Stimulated activated CD8-positive, alpha-beta memory T cell treated with anti-CD3 and anti-CD28 coated beads, Interleukin-15, amount 100 ng/mL, for 1 hour (primary cell): ENCODE measurements at places on chromosomes 2 and 18.

GRCh38 chr2:181575650-181576025 lies 81.3 kb downstream of the CERKL start:
- DNase-seq: no peak

GRCh38 chr18:27121108-27121507 lies 64.0 kb downstream of the CHST9 start:
- DNase-seq: no peak

DNA sequence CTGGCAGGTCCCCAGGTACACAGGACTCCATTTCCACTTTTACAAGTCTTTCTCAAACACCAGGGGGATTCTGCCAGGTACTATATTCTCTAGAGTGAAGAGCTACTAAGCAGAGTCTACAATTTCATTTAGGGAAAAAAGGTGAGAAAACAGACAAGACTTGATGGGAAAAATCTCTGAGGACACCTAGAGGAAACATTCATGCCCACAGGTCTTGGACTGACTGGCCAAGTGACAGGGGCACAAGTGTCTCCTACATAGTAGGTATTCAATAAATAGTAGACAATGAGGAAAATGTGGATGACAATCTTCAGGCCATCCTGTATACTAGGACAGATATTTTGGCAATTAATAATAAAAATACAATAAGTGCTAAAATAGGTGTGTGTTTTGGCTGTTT lies 228.6 kb downstream of the CLIP4 start:
- DNase-seq: no peak

DNA sequence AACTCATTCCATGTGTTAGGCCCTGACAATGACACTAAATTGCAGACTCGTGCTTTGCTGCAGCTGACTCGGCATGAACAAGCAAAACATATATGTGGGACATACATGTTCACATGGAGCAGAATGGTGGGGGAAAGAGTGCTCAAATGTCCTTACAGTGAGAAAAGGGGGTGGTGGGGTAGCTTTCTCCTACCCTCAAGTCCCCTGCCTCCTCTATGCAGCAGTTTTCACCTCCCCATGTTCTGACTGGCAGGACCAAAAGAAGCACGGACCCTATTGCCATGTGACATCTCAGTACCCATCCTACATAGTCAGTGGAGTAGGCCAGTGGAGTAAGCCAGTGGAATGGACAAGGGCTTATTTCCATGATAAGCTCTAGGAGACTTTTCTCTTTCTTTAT lies 259.3 kb downstream of the TTC32 start:
- no peak for DNase-seq

- DNase-seq: no peak
Observed at GRCh38 chr2:194264586-194264985, 1392.4 kb upstream of the SLC39A10 start.

DNA sequence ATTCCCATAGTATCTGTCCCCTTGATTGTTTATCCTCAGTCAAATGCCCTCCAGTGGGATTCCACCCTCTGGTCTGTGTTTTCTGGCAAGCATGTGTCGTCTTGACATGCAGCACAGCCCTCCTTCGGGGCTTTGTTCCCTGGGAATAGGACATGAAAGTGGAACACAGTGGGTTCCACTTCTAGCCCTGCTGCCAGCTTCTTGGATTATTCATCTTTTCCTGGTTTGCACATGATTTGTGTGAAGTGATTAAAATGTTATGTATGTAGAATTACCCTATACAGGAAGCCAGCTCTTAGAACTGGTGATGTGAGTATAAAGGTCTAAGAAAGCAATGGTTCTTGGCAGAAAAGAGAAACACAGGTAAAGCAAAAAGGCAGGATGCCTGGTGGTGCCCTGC lies 142.3 kb downstream of the TANC1 start:
- no peak for DNase-seq

- no peak for DNase-seq
Observed at GRCh38 chr2:120344214-120344975, 1.5 kb upstream of the INHBB start.

DNA sequence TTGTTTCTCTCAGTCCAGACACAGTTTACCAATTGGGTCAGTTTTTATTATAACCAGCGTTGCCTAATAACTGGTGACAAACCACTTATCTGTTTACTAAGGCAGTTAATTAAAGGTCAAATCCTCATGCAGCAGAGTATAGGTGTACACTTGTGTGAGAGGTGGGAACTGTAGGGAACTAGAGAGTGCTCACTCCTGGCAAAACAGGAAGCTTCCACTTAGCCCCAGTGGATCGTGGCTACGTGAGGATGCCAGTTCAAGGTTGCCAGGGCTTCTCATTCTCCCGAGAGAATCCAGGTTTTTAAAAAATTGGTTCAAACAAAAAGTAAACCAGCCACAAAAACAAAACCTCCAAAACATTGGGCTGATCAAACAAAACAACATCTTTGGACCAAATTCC lies 8.1 kb downstream of the CYBRD1 start:
- no peak for DNase-seq

- no peak for DNase-seq
Observed at GRCh38 chr2:160180172-160180571, 19.9 kb downstream of the ITGB6 start.

DNA sequence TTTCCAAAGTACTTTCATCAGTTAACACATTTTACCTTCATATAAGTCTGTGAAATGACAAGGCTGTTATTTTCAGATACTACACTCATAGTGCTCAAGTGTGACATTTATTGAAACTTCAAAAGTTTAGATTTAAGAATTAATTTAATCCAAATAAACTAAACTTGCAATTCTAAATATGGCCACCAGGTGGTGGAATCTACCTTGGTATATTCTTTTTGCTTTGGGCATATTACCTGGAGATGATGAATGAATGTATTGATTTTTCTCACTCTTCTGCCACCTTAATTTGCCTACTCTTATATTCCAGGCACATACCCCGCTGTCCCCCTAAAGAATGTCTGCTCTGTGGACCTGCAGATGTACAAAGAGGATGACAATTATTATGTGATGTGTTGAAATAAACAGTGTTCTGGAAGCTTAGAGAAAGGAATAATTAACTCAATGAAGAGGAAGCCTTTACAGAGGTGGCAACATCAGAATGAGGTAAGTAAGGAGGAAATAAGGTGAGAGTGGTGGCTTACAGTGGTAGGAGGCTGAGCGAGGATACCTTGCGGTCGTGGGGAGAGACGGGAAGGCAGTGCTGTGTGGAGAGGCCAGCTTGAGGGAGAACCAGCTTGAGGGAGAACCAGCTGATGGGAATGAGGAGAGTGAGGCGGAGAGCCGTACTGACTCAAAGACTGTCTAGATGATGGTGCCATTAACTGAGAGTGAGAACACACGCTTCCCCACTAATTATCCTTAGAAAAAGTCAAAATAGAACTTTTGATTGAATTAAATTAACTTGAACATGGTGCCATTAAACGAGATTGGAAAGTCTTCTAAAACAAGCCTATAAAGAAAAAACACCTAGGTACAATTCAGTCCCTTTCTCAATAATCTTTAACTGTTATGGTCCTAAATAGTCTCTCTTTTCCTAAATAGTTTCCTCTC lies 179.5 kb downstream of the CELF4 start:
- DNase-seq: no peak

DNA sequence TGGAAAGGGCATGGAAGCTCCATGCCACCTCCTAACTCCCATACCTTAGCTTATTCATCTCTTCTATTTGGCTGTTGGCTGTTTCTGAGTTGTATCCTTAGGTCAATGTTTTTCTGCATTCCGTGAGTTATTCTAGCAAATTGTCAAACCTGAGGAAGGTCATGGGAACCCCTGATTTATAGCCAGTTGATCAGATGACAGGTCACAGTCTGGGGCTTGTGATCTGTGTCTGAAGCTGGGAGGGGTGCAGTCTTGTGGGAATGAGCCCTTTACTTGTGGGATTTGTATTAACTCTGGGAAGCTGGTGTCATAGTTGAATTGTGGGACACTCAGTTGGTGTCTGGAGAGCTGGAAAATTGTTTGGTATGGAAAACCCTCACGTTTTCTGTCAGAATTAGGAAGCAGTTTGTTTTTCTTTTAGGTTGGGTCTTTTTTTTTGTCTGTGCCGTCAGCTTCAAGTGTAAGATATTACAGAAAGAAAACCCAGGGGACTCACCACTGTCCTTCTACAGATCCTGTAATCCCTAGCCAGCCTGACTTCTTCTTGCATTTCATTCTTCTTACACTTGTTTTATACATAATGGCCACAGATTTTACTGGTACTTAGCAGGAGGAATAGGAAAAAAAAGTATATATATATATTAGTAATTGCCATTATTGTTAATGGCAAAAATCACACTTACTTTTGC lies 137.9 kb downstream of the LRRTM1 start:
- no peak for DNase-seq

DNA sequence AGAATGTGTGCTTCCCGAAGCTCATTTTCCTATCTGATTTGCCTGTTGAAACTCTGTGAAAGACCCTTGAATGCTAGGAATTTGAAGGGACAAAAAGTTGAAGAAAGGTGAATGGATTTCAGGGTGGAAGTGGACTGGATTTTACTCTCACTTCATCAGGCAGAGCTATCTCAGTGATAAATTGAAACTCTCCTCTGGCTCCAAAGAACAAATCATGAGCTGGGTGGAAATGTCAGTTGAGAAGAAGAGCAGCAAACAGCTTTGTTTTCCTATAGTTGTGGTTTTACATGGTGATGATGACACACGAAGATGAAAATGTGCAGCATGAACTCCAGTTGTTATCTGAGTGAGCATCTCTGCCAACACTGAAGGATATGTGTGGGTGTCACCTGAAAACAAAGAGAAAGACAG lies 34.4 kb downstream of the CD28 start:
- DNase-seq: no peak

DNA sequence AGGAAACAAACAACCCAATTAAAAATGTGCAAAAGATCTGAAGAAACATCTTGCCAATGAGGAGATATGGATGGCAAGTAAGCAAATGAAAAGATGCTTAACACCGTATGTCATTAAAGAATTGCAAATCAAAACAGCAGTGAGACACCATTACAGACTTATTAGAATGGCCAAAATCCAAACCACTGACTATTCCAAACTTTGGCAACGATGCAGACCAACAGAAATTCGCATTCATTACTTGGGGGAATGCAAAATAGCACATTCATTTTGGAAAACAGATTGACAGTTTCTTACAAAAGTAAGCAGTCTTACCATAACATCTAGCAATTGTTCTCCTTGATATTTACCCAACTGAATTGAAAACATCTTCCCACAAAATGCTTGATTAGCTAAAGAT lies 1118.7 kb downstream of the SUCLG1 start:
- DNase-seq: no peak

GRCh38 chr2:209382775-209383174 lies 41.1 kb upstream of the MAP2 start:
- DNase-seq: no peak

GRCh38 chr2:46943881-46944798 lies 28.5 kb upstream of the MCFD2 start:
- DNase-seq: no peak

DNA sequence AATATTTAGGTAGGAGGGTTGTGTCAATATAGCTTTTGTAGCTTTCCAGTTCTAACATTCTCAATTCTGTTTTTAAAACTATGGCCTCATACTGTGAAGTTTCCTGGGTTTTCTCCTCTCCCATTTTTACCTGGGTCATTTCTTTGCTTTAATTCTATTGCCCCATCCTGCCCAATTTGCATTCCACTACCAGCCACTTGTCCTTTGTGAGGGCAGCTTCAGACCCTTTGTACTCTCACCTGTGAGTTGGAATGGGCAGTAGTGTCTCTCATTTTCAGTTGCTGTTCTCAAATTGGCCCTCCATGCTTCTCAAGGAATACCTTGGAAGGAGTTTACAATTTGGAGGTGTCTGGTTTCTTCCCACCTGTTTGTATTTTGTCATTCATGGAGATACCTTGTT lies 108.4 kb downstream of the CAMKMT start:
- no peak for DNase-seq

DNA sequence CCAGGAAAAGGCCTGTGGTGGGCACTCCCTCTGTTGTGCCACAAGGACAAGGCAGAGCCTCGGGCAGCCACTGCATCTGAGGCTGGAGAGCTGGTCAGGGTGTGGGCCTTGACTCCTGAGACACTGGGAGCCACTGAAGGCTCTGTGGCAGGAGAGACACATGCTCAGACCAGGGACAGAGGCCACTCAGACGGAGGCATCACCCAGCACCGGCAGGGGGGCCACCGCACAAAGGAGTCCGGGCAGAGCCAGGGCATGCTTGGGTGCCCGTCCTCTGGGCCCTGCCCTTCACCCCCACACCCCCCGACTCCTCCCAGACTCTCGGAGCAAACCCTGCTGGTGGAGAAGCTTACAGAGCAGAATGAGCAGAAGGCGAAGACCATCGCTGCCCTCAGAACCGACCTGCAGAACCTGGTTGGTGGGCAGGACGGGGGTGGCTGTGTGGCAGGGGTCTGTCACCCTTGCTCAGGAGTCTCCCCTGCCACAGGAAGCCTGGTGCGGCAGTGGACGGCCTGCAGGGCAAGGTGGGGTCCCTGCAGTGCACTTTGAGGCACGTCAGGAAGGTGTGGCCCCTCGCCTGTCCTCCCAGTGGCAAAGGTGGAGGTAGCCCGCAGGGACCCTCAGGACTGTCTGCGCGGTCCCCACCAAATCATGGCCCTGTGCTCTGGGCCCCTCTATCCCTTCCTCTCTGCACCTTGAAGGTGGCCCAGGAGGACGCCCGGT lies 26.0 kb downstream of the CROCC2 start:
- no peak for DNase-seq

- DNase-seq: no peak
Observed at GRCh38 chr2:240998706-240998994, 232 bp downstream of the SNED1 start.

DNA sequence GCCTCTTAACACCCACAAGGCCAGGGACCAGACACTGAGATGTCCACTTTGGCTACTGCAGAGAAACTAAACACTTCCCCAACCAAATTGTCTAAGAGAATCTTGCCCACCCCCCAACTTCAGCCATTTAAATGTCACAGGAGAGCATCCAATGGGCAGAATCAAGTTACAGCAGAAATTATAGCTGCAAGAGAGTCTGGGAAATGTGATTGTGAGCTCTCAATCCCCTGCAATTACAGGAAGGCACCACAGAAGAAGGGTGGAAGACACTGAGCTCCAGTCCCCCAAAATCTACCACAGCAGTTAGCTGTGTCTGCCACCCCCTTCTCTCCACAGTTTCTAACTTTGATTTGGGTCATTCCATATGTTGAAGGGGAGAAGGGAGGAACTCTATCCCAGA lies 103.5 kb upstream of the ATL2 start:
- DNase-seq: no peak

GRCh38 chr2:26682155-26682554 lies 10.4 kb upstream of the KCNK3 start:
- DNase-seq: no peak

GRCh38 chr2:3807853-3808252 lies 104.5 kb downstream of the DCDC2C start:
- no peak for DNase-seq

DNA sequence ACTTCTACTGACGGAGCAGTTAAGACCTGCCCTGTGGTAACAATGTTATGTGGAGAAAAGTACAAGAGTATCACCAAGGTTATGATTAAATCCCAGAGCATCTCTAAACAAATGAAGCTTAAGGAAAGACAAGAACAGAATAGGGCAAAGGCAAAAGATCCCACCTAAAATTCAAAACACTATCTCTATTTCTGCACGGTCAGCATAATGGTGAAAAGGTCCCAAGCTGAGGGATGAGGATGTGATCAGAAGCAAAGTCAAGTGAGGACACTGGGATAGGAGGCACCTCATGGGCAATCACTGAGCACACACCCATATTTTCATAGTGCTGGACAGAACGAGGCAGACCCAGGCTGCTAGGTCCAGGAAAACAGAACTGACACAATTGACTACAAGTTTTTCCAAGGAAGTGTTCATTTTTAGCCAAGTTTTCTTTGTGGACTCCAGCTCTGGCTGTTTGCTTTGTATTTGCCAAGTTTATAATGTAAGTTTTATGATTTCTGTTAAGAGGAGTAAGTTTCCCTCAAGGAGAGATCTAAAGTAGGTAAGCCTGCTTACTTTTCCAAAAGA lies 77.8 kb downstream of the NCKAP5 start:
- DNase-seq: no peak
